ENCODE measurements at places on chromosomes 2 and 18.

DNA sequence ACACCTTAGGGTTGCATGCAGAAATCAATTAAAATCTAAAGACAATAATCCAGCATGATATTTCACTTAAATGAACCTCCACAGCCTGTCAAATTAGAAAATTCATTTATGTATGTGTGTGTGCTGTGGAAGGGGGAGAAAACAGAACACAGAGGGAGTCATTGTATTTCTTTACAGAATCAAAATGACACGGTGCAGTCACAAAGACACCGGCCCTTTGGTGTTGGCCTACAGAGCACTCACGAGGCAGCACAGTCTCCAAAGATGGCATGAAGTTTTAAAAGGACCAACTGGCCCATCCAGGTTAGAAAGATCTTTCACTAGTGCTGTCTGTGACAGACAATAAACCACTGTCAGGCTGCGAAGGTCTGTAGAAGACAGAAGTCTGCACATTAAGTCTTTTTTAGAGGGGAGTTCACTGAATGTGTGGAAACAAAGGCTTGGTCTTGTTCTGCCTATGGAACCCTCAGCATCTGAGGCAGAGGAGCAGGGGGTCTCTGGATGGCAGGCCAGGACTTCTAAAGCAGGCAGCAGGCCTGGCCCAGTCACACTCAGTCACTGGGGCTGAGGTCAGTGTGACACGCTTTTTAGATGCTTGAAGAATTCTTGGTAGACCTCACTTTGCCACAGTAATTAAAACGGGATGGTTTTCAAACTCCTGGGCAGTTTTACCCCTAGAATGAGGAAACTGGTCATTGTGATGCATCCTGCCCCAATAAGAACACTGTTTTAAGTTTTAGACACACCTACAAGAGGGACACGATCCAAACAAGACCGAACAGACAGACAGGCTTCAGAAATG is 184.9 kb downstream of the AFF3 start:
- DNase-seq: no peak

DNA sequence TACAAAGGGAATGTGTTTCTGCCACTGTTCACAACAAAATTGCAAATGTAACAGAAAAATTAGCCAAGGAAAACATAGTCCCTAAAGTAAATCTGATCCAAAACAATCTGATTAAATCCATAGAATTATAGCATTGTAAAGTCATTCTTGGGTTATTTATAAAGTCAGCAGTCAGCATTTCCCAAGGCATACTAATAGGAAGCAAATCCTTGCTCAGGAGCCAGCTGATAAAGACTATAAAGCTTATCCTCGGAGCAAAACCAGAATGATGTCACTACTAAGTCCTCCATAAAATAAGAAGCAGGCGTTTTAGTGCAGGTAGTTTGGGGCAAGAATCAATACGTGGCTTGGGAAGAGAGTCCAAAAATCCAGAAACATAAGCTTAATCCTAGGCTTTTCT is 67.3 kb upstream of the CSRNP3 start:
- no peak for DNase-seq

DNA sequence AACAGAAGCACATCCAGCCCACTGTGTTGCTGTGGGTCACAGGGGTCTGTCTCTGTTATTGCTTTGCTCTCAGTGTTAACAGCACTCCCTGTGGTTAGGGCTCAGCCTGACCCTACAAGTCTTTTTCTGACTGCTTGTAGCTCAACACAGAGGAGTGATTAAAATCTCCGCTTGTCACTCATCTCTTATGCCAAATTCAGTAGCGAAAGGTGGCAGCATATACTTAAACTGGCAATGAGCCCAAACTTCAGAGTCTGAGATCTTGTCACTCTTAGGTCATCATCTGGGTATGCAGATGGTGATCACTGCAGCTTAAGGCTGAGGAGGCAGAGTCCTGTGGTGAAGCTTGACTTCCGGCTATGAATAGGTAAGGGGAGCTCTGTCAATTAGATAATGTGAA is 63.3 kb upstream of the CSRNP3 start:
- DNase-seq: no peak

- DNase-seq: no peak
Measured at GRCh38 chr2:177631680-177632079, 239.1 kb downstream of the AGPS start.

DNA sequence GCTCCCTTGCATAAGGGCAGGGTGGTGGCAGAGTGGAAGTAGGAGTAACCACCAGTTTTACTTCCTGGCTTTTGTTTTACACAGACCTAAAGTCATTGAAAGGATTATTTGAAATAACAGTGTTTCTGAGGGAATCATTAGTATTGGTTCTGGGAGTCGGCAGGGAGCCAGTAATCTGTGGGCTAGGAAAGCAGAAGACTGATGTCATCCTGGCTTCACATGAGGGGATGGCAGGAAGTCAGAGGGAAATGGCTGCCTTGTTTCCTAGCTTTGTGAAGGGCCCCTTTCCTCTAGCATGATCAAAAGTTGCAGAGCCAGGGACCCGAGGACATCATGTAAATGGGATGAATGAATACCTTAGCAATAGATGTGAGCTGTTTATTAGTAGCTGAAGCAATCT is 792.6 kb downstream of the CPS1 start:
- DNase-seq: no peak

- no peak for DNase-seq
Measured at GRCh38 chr2:219733746-219734145, 106.3 kb downstream of the SLC4A3 start.

GRCh38 chr2:62181843-62182242 is 14.1 kb upstream of the B3GNT2 start:
- no peak for DNase-seq

DNA sequence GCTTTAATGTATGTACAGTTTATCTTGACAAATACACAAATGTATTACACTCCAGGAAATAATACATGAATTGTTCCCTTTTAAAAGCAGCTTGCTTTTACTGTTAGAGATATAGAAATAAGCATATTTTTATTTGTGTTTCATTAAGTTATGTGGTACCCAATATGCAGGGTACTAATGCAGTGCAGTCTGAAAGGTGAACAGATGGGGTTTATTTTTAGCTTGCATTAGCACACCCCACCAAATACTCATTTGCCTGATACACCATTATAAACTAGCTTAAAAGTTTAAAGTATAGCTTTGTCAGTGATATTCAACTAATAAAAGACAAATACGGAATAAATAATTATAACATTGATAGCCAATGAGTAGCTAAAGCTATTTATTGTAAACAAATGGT is 394.7 kb upstream of the ZNF804A start:
- no peak for DNase-seq

DNA sequence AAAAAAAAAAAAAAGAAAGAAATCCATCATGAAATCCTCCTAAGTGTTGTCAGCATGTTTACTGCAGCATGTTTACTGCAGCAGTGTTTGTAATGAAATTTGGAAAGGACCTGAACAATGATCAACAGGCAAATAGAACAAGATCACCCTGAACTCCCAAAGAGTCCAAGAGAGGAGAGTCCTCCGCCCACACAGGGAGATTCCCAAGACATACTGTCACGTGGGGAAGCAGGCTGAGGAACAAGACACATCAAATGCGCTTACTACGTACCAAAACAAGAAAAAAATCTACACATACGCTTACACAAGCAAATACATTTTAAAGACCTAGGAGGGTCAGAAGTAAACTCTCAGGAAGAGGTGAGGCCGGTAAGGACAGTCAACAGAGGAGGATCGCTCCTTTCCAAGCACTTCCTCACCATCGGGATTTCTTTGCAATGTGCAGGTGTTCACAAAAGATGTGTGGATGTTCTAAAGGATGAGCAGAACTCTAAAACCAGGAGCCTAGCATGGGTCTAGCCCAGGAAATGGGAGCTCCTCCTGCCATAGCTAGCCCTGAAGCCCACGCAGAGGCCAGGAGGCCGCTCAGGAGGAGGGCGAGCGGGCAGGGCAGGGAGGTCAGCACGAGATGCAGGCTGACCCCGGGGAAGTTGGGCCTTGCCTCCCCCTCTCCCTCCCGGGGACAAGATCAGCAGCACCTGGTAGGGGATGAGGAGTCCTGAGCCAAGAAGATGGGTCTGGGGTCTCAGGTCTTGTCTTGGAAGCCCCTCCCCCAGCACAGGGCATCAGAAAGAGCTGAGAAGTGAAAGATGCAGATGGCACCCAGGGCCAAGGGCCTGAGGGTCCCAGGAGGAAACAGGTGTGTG is 66.4 kb downstream of the ZNF516 start:
- no peak for DNase-seq

- no peak for DNase-seq
Measured at GRCh38 chr2:30224151-30224550, 7.2 kb upstream of the LBH start.

DNA sequence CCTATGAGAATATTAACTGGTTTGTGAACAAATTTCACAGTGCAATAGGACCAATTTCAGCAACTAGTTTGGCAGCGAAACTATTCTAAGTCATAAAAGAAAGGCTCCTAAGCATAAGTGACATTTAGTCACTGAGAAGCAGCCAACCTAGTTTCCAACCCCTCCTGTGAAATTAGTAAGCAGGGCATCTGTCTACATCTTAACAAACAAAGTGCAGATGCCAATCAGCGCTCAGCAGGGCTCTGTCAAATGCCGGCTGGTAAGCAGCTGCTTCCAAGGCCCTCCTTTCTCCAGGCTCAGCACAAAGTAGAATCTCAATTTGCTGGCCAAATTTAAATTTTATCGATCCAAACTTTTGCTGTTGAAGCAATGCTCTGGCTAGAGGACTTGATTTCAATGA is 124.7 kb downstream of the ICOS start:
- no peak for DNase-seq

DNA sequence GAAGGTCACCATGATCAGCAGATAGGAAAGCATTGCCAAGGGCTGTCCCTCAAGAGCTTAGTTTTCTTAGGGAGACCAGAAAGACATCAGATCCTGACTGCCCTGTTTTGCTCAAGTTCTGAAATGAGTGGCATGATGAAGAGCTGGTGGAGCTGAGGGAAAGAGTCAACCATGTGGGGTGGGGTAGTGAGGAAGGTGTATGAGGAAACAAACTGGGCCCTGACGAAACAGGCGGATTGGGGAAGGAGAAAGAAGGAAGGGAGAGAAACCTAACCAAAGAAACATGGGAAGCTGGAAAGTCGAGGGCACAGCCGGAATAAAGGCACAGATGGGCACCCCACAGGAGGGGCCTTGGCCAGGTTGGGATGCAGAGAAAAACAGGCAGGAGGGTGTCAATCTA is 8.0 kb downstream of the TGOLN2 start:
- no peak for DNase-seq

- DNase-seq: no peak
Measured at GRCh38 chr2:5690286-5690685, 1.9 kb upstream of the SOX11 start.

GRCh38 chr2:227033471-227034148 is 130.4 kb downstream of the COL4A4 start:
- DNase-seq: no peak

GRCh38 chr2:101431486-101431885 is 43.4 kb downstream of the RFX8 start:
- DNase-seq: no peak

GRCh38 chr2:233331536-233331935 is 22.8 kb upstream of the DGKD start:
- DNase-seq: peak; percentile 39

DNA sequence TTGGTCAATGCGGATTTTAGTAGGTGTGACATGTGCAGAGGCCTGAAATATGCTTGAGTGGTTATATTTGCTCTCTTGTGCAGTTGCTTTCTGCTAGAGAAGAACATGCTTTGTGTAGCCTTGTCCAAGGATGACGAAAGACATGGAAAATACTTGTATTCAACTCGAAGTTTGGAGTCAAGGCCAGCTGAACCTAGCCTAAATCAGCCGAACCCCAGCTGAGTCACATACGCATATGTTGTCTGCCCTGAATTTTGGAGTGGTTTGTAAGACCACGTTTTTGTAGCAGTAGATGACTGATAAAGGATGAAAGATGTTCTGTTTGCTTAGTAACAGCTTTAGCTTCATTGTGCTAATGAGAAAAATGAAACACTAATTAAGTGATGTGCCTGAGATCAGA is 22.5 kb upstream of the SPAG16 start:
- DNase-seq: no peak

DNA sequence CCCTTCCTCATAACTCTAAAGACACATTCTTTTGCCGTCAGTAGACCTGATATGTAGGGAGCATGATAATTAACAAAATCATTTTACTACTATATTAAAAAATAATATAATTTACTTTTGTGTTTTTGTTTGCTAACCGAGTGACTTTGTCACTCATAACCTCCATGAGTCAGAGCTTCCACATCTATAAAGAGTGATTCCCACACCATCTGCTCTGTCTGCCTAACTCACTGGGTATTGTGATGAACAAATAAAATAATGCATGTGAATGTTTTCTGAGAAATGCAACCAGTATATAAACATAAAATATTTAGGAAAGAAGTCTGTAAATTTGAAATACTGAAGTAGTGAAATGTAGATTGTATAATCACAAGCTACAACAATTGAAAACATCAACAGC is 123.4 kb upstream of the DSEL start:
- DNase-seq: no peak

DNA sequence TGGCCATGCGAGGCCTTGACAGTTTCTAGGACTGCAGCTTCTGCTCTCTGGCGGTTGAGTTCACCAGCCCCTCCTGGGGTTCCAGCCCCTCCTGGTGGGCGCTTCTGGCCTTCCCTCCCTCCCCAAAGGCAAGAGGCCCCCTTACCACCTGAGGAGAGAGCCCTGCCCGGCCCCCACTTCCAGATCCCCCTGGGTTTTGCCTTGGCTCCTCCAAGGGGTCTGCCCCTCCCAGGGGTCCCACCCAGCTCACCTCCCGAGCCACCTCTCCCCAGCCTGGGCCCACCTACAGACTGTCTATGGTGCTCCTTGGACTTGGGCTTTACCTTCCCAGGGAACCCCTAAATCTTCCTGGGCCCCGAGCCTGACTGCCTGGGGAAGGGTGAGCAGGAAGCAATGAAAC is 264.5 kb downstream of the ATAD2B start:
- DNase-seq: no peak

- DNase-seq: no peak
Measured at GRCh38 chr18:72013427-72013850, 530.7 kb downstream of the CBLN2 start.

DNA sequence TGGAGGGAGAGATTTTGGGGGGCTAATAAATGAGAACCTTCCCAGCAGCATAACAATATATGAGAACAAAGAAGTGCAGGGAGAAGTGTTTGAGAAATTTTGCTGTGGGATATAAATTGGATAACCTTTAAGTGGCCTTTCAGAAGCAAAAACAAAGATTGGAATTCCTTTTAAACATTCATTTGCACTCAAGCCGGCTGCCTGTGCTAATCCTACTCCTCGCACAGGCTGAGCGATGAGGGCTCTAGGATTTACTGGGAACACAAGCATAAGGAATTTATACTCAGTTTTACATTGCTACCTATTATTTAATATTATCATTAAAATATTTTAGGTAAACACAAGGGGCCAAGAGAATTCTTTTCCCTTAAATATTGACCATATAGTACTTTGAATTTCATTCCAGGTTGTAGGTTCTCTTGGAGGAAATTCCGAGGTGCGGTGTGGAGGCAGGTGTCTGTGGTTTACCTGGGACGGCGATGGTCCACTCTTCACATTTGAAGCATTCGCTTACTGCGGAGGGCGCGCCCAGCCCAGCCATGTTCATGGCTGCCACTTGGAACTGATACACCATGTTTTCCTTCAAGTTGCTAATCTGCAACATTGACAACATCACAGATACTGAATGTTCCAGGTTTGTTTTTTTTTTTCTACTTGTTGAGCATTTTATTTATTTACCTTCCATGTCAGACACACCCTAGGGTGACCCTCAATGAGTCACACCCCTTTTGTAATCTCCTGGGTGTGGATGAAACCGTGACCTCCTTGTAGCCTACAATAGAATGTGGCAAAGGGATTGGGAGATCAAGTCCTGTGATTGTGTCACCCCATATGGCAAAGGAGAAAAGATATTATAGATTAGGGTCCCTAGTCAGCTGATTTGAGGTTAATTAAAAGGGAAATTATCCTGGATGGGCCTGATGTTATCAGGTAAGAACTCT is 100.1 kb downstream of the MYOM1 start:
- DNase-seq: no peak

All from midbrain (tissue), 1 donor.